ENCODE measurements at places on chromosomes 11 and 22.

- DNase-seq = no peak
Measured at GRCh38 chr11:119722281-119722794, 6.7 kb downstream of the NECTIN1 start.

DNA sequence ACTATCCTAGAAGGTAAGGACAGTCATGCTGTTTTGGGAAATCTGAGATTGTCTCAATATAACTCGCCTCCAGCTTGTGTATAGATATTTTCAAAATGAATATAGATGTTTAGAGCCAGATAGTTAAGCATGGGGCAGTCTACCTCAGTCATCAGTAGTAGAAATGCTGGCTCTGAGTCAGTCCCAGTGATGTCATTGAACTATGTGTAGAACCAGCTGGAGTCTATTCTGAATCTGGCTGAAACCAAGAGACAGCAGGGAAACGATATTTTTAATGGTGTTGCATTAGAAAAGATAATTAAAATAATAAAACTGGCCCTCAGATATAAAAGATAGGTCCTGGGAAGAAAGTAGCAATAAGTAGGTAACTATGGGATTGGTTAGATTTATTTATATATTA, 25.9 kb downstream of the PIWIL4 start:
- DNase-seq = no peak

DNA sequence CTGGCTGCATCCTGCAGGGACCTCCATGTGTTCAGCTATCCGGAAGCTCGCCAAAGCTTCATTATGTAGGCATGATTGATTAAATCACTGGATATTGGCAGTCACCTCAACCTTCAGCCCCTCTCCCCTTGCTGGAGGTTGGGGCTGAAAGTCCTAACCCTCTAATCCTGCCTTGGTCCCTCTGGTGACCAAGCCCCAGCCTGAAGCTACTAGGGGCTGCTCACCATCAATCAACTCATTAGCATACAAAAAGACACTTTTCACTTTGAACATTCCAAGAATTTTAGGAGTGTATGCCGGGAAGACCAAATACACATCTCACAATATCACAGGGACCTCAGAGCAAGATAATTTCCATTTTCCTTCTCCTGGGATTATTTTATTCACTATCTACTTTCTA, 38.8 kb upstream of the TPBGL start:
- no peak for DNase-seq

- DNase-seq = no peak
Measured at GRCh38 chr22:17375914-17376614, 6.8 kb downstream of the CECR2 start.

DNA sequence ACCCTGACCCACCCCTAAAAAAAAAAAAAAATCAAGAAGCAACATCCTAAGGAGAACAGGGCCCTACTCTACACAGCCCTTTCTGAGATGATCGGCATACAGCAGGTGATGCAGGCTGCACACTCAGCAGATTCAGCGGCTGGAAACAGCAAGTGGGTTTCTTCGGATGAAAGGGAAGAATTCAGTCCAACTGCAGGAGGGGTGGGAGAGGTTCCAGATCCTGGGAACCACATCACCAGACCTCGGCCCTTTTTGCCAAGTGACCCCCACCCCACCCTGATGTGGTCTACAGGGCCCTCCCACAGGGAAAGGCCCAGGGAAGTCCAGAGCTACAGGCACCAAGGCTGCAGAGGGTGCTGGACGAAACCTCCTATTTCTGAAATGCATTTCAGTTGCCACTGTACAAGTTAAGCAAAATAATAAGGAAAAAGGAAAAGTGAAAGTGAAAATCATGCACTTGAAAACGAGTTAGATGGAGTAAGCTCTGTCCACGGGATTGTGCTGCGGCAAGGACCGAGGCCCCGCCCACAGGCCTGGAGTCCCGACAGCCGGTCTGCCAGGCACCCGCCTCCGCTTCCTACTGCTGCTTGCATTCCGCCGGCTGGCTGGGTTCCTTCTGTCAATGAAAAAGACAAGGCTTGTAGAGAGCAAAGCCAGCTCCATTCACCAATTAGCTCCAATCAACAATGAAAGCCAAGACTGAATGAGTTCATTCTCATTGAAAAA, 16.0 kb upstream of the PHLDA2 start:
- peak; percentile 84 for DNase-seq

- DNase-seq = no peak
Measured at GRCh38 chr11:134532921-134533421, 120.9 kb upstream of the B3GAT1 start.
